Left ventricle myocardium superior (tissue), 1 donor: ENCODE measurements at places on chromosomes 1 and 21.

DNA sequence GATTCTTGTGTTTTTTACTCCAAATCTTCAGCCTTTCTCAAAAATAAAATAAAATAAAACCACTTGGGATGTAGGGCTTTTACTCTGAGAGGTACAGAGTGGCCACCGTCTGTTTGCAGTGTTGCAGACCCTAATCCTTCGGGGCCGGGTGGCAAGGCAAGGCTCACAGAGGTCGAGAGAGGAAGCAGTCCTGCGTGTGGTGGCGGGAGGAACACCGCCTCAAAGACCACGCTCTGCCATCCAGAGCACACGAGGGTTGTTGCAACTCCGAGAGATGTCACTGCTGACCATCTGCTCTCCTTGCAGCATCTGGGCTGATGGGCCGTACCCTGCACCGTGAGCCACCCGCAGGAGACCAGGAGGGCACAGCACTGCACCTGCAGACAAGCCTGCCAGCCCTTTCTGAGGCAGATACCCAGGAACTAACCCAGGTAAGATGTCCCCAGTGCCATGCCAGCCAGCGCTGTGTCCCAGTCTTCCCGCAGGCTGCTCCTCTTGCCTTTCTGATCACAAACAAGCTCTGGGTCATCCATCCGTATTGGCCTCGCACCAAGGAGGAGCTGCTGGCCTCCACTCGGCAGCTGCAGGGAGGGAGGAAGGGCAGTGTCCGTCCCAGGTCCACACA is 31.5 kb downstream of the SNAP47 start:
- no peak for DNase-seq

DNA sequence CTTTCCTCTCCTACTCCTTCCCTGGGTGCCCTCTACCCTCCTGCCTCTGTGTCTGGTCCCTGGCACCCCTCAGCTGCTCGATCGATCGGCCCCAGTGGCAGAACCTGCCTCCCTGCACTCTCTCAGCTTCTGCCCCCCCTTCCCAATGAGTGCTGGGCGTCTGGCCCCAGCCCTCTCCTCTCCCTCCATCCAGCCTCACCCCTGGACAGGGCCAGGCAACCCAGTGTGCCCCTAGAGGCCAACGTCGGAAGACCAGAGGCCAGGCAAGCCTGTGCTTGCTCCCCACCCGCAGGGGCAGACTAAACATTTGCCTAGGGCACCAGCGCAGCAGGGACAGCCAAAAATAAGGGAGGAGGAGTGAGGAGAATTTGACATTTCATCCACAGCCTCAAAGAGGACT is 43.5 kb downstream of the LGR6 start:
- peak; percentile 46 for DNase-seq

DNA sequence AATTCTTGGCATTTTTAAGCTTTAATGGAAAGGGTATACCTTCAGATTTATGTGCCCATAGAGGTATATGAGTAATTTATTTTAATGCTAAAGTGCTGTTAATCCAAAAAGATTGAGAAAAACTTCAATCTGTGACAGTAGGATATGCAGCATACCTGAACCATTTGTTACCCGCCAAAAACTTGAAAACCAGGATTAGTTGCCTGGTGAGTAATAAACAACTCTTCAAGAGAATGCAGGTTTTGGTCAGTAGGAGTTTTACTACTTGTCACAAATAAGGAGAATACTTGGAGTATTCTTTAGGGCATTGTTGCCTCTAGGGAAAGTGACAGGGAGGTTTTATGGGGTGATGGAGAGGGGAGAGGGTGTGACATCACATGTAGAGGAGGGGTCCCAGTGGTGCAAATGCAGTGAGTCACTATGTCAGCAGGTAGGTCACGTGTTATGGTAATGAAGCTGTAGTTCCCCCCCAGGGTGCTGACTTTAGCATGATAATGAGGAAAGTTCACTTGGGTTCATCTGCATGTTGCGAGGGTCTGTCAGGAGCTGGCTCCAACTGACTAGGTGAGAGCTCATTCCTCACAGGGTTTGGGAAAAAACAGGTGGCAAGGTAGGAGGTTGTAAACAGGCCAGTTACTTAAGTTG is 23.1 kb downstream of the USP25 start:
- no peak for DNase-seq

- DNase-seq: no peak
Measured at GRCh38 chr1:211951856-211952255, 83.5 kb downstream of the INTS7 start.

DNA sequence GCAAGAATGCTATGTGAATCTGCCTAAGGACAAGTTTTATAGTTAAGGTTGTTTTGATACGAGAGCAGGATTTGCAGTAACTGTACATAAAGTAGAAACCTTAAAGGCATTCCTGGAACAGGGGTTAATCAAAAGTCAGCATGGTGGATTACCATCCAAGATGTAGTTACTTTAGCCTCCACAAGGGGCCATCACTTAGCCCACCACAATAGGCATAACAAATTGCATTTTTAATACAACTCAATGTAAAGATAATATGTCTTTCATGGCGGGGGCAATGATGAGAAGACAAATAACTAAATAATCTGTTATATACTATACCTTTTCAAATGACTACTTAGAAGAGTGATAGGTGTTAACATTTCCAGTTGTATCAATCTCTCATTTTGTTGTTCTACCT is 611.2 kb upstream of the ADGRL4 start:
- no peak for DNase-seq

GRCh38 chr1:89546934-89547562 is 22.4 kb downstream of the LRRC8B start:
- DNase-seq: no peak

DNA sequence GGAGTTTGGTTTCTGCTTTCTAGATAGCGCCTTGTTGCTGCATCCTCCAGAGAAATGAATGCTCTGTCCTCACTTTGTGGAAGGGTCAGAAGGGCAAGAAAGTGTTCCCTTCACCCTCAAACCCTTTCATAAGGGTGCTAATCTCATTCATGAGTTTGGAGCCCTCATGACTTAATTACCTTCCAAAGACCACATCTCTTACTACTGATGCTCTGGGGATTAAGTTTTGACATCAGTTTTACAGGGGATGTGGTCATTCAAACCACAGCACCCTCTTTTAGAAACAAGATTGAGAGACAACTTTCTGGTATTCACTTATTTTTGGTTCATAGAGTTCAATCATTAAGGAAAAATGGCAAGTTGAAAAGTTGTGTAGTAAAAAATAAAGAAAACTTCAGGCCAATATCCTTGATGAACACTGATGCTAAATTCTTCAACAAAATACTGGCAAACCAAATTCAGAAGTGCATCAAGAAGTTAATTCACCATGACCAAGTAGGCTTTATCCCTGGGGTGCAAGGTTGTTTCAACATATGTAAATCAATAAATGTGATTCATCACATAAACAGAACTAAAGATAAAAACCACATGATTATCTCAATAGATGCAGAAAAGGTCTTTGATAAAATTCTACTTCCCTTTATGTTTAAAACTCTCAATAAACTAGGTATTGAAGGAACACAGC is 442.1 kb downstream of the PTBP2 start:
- no peak for DNase-seq

DNA sequence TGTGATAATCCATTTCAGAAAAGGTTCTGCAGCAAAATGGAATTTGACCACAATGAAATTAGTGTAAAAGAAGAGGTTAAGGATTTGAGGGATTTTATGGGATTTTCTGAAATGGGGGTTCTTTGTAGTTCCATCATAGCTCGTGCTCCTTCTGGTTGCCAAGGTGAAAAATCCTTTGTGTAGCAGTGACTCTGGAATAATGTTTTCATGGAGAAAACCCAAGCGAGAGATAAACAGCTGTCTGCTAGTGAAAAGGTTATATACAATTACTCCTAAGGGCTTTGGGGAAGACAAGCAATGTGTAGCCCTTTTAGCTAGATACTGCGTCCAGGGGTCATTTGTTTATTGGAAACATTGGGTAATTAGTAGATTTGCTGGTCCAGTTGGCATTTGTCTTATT is 453.2 kb upstream of the DEPDC1 start:
- DNase-seq: no peak

DNA sequence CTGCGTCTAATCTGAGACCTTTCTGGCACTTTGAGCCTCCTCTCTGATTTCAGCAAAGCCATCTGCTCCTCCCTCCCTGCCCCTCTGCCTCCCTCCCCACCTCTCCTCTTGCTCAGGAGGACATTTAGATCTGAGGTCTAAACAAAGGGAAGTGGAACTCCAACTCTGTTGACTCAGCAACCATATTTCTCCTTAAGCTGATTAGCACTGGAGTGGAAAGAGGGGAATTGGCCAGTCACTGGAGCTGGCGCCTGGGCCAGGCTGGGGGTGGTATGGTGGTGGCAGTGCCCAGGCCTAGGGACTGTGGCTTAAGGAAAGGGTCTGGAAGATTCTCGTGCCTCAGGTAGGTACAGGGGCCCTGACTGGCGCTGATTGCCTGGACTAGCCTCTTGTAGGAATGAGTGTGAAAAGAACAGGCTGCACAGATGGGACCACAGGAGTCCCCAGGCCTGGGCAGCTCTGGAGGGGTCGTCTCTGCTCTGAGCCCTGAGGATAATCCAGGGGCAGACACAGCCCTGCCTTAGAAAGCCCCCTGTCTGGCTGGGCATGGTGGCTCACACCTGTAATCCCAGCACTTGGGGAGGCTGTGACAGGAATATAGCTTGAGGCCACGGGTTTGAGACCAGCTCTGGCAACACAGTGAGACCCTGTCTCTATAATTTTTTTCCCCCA is 11.9 kb downstream of the SH2D2A start:
- DNase-seq: no peak

DNA sequence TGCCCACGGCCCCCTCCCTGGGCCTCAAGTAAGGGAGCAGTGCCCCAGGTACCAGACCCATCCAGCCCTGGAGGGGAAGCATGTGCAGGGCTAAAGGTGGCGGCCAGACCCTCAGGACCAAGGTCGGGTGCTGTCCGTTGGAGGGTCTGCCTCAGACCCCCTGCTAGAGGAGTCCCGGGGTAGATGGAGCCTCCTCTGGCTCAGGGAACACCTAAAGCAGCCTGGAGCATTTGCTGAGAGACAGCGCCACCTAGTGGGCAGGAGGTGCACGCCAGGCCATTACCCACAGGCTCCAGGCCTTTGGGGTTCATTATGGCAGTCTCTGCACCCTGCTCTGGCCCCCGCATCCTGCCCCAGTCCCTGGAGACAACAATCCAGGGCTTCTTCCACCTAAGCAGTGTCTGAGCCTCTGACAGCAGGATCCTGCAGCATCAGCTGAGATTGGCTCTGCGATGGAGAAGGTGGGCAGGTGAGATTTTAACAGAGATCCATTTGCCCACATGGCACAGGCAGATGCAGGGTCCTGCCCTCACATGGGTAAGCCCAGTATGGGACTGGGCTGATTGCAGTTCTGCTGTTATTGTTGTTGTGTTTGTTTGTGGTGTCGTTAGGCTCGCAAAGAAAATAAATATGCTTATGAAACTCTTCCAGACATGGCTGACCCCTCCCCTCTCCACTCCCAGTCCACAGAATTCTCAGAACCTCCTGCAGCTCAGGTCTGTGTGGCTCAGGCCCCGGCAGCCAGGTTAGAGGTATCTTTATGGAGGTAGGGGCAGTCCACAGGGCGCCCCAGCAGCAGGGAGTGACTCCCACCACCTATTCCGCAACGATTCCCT is 42.4 kb downstream of the CTNNBIP1 start:
- peak; percentile 88 for DNase-seq

DNA sequence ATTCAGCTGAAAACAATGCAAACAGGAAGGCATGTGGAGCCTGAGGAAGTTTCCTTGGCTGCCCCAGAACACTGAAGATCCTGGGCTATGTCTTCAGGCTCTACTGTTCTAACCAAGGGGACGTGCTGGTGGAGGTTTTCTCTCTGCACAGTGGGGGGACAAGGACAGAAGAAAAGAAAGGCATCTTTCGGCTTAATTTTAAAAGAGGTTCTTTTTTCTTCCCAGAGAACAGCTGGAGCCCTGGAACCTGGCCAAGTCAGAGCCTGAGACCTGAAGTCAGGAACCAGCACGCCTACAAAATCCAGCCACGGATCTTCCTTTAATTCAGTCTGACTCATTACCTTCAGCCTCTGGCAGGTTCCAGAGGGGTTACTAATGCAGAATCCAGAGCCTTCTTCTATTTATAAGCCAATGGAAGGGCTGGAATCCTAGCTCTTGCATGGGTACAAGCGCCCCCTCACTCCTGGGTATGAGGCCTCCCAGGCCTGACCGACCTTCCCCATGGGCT is 19.8 kb downstream of the CTNNBIP1 start:
- peak; percentile 74 for DNase-seq

GRCh38 chr1:22398656-22399420 is 52.8 kb upstream of the ZBTB40 start:
- DNase-seq: no peak

GRCh38 chr1:94578856-94579255 is 37.3 kb upstream of the F3 start:
- no peak for DNase-seq

DNA sequence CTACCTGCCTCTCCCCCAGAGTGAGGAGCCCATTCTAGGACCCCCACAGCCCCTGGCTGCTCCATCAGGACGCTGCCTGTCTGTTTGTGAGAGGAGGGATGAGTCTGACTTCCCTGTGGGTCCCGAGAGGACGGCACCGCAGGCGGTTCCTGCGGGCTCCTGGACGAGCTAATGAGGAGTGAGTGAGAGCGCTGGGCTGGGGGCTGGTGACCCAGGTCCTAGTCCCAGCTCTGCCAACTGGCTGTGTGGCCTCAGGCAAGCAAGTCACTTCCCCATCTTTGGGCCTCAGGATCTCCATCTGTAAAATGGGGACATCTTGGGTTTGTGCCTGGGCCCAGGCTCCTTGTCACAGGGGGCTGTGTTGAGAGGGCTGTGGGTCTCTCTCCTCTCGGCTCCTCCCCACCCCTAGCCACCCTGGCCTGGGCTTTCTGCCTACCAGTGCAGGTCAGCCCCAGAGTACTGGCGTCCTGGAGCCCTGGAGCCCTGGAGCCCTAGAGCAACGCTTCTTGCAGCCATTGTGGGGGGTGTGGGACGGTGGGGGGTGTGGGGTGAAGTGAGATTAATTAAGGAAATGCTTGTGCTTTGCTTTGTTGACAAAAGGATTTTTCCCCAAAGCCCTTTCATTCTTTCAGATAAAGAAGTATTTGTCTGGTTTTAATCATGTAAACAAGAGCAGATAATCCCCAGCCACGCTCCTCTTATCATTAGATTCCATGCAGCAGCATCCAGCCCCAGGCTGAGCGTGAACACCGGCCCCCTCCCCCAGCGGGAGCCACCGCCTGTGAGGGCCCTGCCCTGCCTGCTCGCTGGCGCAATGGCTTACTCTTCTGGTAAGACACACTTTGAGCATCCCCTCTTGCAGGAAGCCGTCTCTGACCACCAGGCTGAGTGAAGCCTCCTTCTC is 26.8 kb downstream of the SLC1A7 start:
- peak; percentile 38 for DNase-seq
